ENCODE measurements at places on chromosomes 5 and 9. TPM values are rescaled to one million over a fixed set of nuclear protein-coding genes. Genes with fewer than 3 reads are reported as not detected.

- no peak for DNase-seq
Measured at GRCh38 chr5:61304590-61305381, 27.3 kb upstream of the ZSWIM6 start.

DNA sequence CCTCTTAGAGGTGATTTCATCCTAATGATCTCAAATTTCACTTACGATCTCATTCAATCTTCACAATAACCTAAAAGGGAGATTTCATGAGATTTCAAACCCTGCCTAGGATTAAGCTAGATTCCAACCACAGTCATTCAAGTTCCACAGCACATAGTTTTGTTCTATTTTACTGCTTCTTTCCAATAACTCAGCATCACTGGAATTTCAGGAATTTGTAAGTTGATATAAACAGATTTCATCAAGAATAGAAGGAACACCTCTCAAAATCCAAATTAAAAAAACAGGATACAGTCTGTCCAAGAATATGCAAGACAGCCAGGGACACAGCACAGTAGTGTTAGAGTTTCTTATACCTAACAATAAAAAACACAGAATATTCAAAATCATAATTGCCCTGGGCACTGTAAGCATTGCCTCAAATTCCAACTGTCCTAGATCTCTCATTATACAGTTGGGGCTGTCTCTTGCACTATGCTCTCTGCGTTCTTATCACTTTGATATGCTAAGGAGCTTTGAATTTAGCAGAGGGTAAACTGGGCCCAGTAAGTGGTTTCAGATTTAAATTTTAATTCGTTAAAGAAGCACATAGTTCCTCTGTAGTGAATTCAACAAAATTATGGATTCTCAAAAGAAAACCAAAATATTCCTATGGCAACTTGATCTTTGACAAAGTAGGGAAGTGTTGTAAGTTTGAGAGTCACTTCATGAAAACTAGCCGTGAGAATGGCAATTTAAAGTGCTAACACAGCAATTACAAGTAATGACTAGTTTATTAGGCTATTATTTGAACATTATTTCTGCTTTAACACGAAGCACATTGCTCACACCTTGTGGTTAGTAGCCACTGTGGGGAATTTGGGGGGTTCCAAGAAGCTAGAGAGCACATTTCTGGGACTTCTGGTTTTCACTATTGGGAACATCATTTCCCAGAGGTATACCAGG lies 478.6 kb upstream of the C9orf72 start:
- DNase-seq: no peak

- no peak for DNase-seq
Measured at GRCh38 chr5:127612441-127613141, 36.3 kb upstream of the CTXN3 start.

DNA sequence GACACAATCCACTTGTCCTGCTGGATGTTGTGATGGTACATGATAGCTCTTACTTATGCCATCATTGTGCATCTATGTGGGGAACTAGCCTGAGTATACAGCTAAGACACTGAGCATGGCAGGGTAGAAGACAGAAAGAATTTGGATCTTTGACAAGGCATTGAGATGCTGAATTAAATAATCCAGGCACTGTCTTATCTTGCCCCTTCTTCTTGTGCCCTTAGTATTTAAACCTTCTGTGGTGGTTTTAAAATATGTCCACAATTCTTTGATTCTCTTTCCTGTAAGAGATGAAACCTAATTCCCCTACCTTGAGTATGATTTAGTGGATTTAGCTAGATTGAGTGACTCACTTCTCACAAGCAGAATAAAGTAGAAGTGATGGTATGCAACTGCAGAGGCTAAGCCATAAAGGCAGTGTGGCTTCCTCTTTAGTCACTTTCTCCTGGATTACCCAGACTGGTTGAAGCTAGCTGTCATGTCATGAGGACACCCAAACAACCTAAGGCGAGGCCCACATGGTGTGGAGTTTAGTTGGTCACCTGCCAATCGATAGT lies 174.0 kb upstream of the NREP start:
- DNase-seq: no peak

DNA sequence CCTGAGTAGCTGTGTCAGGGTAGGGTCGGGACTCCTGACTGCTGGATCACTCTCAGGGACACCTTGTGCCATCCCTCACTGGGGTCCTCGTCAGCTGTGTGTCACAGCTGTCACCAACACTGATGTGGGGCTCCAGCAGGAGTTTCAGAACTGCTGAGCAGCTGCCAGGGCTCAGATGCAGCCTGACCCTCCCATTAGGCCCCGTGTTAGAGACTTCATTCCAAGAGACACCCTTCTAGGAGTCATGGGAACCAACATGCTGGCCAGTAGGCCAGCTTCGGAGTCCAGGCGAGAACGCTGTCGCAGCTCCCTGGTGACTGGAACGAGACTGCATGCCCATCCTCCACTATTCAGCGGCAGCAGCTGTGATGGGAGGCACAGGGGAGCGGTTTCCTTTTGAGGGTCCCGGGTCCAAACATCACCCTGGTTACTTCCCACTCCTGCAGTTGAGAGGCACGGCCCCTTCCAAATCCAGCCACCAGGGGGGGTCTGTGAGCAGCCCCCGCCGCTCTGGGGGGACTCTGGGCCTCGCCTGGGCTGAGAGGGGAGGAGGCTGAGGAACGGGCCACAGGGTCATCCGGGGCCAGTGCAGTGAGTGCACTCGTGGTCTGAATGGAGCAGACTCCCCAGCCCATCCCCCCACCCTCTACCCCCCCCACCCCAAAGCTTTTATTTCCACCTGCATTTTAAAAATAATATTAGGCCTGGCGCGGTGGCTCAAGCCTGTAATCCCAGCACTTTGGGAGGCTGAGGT lies 12.6 kb upstream of the TCF7 start:
- peak; percentile 92 for DNase-seq

DNA sequence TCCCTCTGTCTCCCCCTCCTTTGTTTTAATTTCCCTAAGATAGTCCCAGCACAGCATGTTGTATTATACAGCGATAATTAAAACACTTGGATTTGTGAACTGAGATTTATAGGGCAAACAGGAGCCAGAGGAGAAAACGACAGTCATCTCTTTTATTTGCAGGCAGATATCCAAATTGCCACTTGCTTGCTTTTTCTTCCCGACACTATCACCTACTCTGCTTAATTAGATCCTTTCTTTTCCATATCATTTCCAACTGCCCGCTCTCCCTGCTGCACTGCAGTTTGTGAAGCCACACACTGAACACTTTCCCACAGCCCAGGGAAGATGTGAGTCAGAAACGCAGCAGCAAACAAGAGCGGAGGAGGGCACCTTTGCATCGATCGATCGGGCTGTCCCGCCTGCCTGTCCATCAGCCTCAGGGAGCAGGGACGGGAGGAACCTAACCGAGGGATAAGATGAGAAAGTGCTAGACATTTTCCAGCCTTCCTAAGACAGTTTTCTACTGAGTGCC lies 35.8 kb upstream of the SPRY4 start:
- no peak for DNase-seq

GRCh38 chr5:121968910-121969607 lies 7.3 kb downstream of the SRFBP1 start:
- no peak for DNase-seq

- DNase-seq: no peak
Measured at GRCh38 chr9:89225036-89225435, 46.4 kb upstream of the SHC3 start.

OR2K2 gene
- not detected for total RNA-seq

ARL14EPL gene
- not detected for total RNA-seq

HSPA9 gene
- 415 TPM for total RNA-seq

AGXT2 gene
- total RNA-seq: not detected

SLC1A3 gene
- not detected for total RNA-seq

CCL19 gene
- not detected for total RNA-seq

FRMD3 gene
- 0.30 TPM for total RNA-seq

PTGES gene
- 0.09 TPM for total RNA-seq

LIFR gene
- 0.12 TPM for total RNA-seq

MOB3B gene
- total RNA-seq: 0.82 TPM
